Forelimb muscle (tissue), 1 donor: ENCODE measurements at places on chromosomes 11 and 22. TPM values are rescaled to one million over a fixed set of nuclear protein-coding genes. Genes with fewer than 3 reads are reported as not detected.

Gene ARVCF
- 122 TPM for polyA plus RNA-seq

GRCh38 chr11:27254744-27255446 lies 108.1 kb downstream of the CCDC34 start:
- peak; percentile 70 for DNase-seq

DNA sequence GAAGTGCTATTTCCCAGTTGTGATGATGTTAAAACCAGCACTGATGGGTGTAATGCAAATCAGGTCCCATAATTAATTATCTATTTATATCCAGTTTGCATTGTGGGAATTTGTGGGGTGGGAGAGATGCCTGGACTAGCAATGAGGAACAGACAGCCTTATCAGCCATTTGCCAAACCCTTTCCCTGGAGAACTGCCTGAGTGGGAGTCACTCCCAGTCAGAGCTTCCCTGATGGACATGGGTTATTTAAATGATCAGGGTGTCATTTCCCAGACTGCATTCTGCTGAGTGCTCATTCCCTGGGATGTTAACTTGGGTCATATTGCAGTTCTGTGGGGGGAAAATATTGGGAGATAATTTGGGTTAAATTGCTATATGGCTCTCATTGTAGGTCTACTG lies 168.5 kb downstream of the NAV2 start:
- no peak for DNase-seq

GRCh38 chr22:37133304-37134018 lies 16.3 kb downstream of the IL2RB start:
- no peak for DNase-seq

GRCh38 chr11:2426826-2427521 lies 17.3 kb downstream of the TRPM5 start:
- DNase-seq: no peak

- DNase-seq: no peak
Measured at GRCh38 chr11:119594639-119595249, 134.3 kb downstream of the NECTIN1 start.

- DNase-seq: no peak
Measured at GRCh38 chr11:117419482-117420142, 92.0 kb downstream of the CEP164 start.

Gene ELP4
- 17.4 TPM for polyA plus RNA-seq

DNA sequence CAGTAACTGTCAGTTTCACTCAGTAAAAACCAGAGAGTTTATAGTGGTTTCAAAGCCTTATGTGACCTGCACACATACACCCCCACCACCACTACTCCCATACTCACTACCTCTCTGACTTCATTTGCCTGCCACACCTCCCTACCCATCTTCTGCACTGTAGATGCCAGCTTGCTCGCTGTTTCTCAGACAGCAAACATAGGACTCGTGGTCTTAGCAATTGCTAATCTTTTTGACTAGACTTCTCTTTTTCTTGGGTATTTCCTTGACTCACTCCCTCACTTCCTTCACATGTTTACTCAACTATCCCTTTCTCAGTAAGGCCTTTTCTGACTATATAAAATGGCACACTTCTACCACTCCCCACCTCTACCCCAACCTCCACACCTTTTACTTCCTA lies 27.8 kb downstream of the CEP295 start:
- DNase-seq: no peak

GRCh38 chr11:30868626-30869081 lies 282.5 kb upstream of the MPPED2 start:
- DNase-seq: no peak

DNA sequence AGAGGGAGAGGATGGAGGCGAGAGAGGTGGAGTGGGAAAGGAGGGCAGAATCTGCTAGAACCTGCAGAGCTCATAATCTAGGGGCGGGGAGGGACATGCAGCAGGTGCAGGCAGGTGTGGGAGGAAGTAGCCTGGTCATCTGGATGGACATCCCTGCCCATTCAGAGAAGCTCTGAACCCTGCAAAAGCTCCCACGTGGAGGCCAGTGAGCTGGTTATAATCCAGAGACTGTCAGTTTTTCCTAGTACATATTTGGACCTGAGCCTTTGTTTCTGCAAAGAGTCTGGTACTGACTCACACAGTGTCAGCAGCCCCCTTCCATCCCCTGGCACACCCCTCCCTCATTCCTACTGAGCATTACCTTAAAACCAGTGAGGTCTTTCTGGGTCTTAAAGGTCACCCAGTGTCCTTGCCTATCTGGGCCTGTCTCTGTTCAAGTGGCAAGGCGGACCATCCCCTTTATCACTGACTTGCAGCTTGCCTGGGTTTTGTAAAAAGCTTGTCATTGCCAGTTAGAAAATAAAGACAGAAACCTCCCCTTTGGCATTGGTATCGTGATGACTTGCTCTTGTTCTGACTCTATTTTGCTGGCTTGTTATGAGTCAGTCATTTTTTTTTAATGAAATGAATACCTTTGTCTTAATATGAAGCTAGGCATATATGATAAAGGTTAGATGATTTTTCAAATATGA lies 26.1 kb downstream of the PTPRJ start:
- no peak for DNase-seq

Gene APOA4
- polyA plus RNA-seq: not detected

- peak; percentile 26 for DNase-seq
Measured at GRCh38 chr22:33271390-33272161, 213.4 kb upstream of the SYN3 start.

DNA sequence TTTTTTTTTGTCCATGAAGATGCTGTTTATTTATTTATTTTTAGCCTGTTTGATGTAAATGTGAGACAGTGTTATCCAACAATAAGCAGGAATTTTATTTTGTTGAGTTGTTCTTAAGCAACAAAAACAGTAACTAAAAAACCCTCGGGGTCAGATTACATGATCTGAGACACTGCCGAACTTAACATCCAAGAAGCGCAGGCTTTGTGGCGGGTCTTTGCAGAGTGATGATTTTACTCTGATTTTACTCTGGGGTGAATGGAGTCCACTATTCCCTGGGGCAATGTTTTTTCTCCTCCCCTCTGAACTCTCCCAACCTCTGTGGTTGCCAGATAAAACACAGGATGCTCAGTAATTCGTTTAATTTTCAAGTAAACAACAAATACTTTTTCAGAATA lies 450.1 kb upstream of the B3GAT1 start:
- DNase-seq: no peak

GRCh38 chr11:92332986-92333385 lies 108.4 kb downstream of the FAT3 start:
- DNase-seq: no peak

DNA sequence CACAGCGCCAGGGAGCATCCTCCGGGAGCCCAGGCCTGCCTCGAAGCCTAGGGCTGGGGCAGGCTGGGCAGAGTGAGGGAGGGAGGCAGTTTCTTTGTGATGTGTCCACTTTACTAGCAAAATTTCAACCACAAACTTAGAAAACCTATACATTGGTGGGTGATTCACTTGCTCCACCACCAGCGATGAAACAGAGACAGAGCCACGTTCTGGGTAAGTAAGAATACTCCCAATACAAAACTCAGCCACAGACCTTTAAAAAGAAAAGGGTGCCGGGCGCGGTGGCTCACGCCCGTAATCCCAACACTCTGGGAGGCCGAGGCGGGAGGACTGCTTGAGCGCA lies 22.3 kb downstream of the CDKN1C start:
- DNase-seq: no peak
